Ascending aorta (tissue), 2 donors: ENCODE measurements at places on chromosomes 4 and X.

GRCh38 chrX:145848448-145848847, 30.8 kb downstream of the SLITRK2 start:
- no peak for DNase-seq

- no peak for DNase-seq
These were observed 15.0 kb upstream of the PRKX start for GRCh38 chrX:3728454-3728853.

DNA sequence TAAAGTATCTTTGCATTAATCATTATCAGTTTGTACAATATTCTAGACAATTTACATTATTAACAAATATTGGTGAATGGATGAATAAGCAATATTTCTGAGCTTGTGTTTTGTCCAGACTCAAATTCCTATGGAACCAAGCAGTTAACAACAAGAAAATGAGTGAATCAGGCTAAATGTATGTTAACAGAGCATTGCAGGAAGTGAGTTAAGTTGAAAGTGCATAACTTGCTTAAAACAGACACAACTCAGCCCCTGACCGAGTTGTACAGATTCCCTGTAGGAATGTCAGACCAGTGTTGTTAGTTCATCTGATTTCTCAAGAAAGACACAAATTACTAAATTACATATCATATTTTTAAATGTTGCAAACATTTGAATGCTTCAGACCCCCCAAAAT, 23.7 kb upstream of the CSN1S1 start:
- no peak for DNase-seq

- DNase-seq, result no peak
These were observed 80.2 kb downstream of the CRMP1 start for GRCh38 chr4:5812506-5813229.

DNA sequence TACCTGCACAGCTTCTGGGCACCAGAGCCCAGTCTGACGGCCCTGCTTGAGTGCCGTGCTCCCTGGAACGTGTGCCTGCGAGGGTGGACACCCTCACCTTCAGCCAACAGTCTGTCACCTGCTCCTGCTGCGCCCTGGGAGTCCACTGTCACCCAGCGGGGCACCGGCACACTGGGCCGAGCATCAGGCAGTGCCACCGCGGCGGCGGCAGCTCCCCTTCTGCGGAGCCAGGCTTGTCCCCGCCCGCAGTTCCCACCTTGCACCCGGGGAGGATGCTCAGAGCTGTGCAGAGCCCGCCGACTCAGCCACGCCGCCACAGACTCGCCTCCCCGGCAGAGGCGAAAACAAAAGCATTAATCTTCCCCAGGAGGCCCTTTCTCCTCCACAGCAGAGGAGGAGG, 86.8 kb downstream of the ABLIM2 start:
- no peak for DNase-seq

- no peak for DNase-seq
These were observed 94.5 kb downstream of the C4orf51 start for GRCh38 chr4:145774473-145774872.

- no peak for DNase-seq
These were observed 12.2 kb downstream of the AFF1 start for GRCh38 chr4:86946868-86947500.

- DNase-seq, result no peak
These were observed 69.8 kb downstream of the RBM47 start for GRCh38 chr4:40559585-40560465.

GRCh38 chrX:119073911-119074310, 1.1 kb downstream of the CT47C1 start:
- no peak for DNase-seq

GRCh38 chrX:119669424-119670037, 23.4 kb downstream of the SEPTIN6 start:
- DNase-seq, result no peak
